ENCODE measurements at places on chromosomes 2 and 18.

DNA sequence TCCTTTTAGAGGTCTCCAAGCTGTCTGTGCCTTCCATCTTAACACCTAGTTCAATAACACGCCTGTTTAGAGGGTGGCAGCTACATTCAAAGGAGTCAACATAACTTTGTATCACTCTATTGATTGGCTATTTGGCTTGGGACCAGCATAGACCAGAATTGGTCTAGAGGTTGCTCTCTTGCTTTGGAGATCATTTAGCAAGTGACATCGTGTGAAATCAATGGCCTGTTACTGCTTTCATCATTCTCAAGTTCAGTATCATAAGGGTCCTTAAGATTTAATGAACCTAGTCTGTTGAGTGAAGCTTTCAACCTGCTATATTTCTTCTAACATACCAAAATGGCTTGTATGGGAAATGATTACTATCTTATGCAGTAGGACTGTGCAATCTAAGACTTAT, 768.2 kb downstream of the NRXN1 start:
- no peak for DNase-seq

- no peak for DNase-seq
These were observed 256.3 kb upstream of the SPOPL start for GRCh38 chr2:138245310-138245709.

DNA sequence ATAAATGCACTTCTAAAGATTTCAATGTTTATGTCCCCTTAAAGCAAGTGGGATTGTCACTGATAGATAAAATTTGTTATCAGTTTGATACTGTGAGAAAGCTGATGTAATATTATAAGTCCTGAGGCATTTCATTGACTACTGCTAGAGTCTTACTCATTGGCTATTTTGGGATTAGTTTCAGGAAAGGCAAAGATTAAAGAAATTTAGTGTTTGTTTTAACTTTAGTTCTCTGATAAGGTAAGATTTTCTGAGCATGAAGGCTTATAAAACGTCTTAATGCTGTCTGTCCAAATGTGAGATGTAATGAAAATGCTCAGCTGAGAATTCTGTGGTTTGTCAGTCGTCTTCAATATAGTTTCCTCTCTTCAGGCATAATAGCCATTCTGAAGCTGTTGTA, 886.4 kb upstream of the CDH2 start:
- DNase-seq, result no peak

DNA sequence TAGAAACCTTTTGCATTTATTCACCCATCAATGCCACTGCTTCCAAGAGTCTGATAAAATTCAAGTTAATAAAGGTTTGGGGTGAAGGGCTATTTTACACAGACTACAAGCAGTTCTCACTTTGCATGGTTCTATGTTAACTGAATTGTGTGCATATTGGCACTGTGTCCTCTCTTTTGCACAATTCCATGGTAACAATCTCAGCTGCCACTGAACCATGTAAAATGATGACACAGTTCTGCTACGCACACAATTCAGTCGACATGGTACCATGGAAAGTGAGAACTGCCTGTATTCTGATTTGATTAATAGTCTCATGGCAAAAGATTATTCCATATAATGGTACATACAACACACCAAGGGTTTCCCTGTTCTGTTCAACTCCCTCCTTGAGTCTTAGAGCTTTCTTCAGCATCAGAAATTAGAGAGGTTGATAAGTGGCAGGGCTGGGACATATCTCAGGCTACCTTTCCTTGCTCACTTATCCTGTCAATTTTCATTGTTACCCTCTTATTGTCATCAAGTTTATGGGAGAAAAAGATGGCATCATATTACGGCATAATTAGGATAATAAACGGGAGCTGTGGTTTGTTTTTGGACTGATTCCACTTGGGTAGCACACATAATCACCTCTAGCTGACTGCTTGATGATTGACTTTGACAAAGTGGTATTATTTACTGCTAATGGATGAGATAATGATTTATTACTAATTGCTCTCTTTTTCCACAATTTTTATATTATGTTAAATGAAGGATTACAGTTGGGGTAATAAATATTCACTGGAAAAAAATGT, 139.3 kb upstream of the CREB1 start:
- no peak for DNase-seq

DNA sequence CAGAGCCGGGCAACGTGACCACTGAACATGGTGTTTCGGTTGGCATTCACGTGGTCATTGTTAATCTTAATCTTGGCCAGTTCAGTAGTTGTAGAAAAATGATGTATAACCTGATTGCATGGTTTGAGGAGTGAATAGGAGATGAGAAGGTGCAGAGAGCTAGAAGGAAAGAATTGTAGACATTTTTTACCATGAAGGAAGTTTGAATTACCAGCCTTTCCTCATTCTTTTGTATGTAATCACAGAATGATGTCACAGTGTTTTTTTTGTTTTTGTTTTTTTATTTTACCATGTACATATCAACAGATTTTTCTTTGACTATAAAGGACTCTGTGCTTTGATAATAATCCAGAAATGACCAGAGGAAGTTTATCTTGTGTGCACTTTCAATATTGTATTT, 126.3 kb downstream of the LTBP1 start:
- no peak for DNase-seq

DNA sequence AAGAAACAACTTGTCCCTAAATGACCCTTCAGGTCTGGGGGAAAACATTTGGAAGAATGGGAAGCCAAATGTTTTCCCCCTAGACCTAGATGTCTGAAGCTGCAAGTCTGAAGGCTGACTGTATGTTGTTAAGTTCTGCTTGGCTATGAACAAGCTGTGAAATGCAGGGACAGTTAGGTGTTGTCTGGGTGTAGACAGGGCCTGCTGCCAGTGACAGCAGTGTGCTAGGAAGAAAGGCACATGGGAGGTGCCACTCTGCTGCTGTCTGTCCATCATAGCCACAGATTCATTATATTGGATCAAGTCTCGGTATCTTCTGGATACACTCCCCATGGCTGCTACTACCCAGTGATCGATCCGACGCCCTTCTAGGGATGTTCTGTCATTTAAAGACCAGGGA, 265.9 kb upstream of the PXDN start:
- DNase-seq, result no peak

DNA sequence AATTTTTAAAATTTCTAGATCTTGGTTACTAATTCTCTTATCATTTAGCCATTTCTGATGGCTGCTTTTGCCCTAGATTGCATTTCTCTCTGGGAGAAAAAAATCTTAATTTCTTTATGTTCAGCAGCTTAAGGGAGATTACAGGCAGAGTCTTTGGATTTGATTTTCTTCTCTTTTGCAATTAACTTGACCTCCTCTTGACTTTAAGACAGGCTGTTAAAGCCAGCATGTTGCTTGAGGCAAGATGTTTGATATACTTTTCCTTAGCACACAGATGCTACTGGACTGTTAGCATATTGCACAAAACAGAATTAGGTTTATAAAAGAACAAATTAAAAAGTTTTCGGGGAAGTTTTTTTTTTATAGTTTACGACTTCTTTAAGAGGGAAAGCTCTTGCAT, 50.0 kb downstream of the XRCC5 start:
- DNase-seq, result no peak
